ENCODE measurements at places on chromosomes 2 and 18.

- DNase-seq, result no peak
Measured at GRCh38 chr2:165305391-165306096, 66.3 kb downstream of the SCN2A start.

DNA sequence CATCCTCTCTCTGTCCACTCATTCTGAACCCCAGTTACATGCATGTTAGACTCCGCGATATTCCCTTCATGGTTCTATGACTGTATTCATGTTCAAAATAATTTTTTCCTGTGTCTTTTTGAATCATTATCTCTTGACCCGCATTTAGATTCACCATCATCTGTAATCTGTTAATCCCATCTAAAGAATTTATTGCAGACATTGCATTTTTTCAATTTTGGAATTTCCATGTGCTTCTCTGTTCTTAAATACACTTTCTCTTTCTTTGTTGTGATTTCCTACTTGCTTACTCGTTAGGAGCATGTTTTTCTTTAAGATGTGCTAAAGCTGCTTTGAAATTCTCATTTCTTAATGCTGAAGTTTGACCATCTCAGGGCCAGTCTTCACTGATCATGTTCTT lies 122.2 kb downstream of the ATP9B start:
- no peak for DNase-seq

DNA sequence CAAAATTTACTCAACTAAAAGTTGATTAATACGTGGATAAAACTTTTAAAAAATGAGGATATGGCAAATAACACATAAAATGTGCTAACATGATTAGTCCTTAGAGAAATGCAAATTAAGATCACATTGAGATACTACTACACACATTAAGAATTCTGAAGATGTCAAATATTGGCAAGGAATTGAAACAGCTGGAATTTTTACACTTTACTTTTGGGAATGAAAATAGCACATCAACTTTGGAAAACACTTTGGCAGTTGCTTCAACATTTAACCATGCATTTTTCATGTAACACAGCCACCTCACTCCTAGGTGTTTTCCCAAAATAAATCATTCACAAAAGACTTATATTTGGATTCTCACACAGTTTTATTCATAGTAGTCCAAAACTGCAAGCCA lies 687.9 kb upstream of the SETBP1 start:
- no peak for DNase-seq

- no peak for DNase-seq
Measured at GRCh38 chr18:21366896-21367295, 124.9 kb downstream of the GREB1L start.

- DNase-seq, result no peak
Measured at GRCh38 chr2:64423303-64423702, 30.7 kb upstream of the LGALSL start.

GRCh38 chr2:223019390-223019930 lies 32.5 kb upstream of the KCNE4 start:
- no peak for DNase-seq

DNA sequence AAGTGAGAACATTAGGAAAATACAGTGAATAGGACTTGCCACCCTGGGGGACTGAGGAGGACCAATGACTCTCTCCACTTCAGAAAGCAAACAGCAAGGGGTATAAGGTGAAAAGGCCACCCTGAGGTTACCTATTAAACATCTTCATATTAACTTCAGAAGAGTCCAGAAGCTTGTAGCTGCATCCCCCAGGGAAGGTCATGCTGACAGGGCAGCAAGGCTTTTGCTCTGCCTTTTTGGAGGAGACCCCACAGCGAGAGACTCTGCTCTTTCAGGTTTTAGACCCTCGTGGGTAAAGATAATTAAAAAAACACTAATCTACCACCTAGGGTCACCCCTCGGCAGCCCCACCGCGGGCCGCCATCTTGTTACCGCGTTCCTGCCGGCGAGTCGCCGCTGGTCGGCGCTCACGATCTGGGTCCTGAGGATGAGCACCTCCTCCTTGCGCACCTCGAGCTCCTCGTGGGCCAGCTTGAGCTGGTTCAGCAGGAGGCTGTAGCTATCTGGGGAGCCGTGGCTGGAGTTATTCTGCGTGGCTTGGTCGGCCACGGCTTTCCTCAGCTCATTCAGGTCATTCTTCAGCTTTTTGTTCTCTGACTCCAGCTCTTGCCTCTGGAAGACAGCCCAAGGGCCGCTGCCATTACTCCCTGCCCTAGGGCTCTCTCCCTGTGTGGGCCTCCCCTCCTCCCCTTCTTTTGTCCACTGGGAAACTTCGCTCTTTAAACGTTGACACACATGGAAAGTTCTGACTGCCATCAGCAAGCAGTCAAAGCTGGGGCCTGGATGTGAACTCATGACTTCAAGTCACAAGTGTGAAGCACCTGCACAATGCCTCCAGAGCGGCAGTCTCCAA lies 50.7 kb upstream of the ACAA2 start:
- no peak for DNase-seq

DNA sequence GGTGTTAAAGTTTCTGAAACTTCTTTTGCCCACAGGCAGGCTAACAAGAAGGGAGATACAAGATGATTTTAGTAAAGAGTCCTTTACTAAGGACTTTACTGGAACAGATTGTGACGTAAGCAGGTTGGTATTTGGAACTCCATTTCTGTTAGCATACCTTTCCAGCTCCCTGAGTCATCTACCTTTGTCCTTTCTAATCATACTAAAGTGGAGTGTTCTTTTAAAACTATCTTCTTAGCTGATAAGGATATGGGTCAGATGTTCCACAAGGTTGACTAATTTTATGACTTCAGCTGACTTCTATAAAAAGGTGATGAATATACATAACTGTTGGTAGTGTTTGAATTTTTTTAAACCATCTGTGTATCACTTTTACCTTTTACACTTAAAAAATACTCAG lies 21.1 kb downstream of the UGP2 start:
- DNase-seq, result no peak

GRCh38 chr2:95307036-95307435 lies 9.9 kb downstream of the KCNIP3 start:
- DNase-seq, result no peak

- DNase-seq, result no peak
Measured at GRCh38 chr2:176679061-176679669, 409.9 kb downstream of the MTX2 start.

DNA sequence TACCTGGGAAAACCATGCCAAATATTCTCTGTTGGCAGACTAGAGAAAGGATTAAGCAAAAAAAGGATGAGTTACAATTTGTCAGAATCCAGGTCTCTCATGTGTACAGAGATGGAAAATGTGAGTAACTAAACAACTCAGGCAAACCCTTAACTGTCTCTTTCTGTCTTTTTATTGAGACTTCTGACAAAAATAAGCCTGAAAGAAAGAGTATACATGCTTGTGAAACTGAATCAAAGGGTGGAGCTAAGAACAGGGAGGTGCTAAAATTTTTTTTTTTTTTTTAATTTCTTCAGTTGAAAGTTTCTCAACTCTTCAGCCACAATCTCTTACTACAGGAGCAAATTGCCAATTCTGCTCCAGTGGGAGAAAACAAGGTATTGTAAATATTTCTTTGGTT lies at the start of gene SERPINB10:
Gene SERPINB10, plus strand, starts transcription at position 295 of the 400 bp plus-strand sequence. CDS start 7,553 bp downstream, outside the sequence.
- no peak for DNase-seq

DNA sequence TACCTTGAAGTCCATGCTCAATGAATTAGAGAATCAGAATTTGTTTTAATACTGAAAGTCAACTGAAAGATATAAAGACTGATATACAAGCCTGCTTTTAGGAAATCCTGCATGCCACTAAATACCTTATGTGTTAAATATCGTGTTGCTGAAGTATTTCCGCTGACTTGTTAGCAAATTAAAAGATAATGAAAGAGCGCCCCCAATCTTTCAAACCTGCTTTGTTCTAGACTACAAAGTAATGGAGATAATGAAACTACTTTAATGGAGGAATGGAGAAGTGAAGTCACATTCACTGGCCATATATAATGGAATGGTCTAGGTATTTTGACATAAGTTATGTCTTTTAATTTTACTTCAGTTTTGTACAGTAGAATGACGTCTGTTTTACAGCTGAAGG lies 95.7 kb downstream of the ASXL3 start:
- DNase-seq, result no peak

DNA sequence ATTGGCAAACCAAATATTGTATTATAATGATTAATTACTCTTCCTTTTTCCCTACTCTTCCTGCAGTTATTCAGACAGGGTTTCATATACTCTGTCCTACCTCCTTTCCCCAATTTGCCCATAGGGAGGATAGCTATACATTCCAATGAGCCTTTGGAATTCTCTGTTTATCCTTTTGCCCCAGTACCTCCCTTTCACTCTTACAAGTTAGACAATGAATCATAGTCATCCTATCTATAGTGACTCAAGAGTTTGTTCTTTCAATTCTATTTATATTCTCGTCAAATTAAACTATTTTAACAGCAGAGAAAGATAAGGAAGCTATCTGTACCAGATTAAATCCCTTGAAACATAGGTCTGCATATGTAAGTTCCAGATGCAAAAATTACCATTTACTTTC lies 437.5 kb downstream of the NR4A2 start:
- no peak for DNase-seq

DNA sequence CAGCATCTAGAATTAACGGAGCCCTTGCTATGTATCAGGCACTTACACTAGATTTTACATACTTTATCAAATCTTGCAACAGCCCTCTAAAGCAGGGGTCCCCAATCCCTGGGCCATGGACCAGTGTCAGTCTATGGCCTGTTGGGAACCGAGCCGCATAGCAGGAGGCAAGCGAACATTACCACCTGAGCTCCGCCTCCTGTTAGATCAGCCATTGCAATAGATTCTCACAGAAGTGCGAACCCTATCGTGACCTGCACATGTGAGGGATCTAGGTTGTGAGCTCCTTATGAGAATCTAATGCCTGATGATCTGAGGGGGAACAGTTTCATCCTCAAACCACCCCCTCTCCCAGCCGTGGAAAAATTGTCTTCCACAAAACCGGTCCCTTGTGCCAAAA lies 13.4 kb downstream of the DNAJB2 start:
- DNase-seq, result no peak

DNA sequence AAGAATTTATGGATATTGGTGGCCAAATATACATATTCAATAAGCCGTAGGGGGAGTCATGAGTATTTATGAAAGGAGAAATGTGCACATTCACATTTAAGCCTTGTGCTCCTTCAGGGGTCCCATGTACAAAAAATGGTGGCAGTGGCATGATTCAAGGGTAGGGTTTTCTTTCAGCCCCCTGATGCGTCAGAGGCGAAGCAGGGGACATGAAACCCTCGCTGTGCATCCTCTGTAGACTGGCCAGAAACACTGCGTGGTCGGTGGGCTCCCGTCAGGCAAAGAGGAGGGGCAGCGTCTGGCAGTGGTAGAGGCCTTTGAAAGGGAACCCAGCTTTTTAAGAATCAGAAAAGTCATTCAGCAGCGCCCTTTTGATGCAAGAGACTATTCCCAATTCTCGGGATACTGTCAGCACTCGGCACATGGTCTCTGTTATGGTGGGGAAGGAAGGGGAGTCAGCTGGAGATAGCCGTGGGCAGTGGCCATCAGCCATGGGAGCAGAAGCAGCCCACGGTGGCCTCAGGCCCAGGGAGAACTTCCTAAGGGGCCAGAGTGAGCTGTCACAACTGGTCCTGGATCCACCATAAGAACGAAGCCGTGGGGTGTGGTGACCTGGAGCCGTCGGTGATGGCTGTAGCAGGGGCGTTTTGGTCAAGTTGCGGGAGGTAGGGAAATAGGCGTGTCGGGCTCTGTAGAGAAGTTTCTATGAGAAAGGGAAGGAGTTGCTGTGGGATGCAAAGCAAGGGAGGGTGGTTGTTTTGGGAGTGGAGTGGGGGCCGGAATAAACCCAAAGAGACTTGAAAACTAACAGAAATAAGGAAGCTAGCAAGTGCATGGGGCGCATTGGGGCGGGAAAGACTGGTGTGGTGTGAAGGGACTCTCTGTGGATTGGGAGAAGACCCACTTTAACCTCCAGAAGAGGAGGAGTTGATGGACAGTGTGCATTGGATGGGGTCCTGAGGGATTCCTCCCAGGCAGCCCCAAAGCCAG lies 95.6 kb downstream of the SH3BP4 start:
- DNase-seq, result no peak

DNA sequence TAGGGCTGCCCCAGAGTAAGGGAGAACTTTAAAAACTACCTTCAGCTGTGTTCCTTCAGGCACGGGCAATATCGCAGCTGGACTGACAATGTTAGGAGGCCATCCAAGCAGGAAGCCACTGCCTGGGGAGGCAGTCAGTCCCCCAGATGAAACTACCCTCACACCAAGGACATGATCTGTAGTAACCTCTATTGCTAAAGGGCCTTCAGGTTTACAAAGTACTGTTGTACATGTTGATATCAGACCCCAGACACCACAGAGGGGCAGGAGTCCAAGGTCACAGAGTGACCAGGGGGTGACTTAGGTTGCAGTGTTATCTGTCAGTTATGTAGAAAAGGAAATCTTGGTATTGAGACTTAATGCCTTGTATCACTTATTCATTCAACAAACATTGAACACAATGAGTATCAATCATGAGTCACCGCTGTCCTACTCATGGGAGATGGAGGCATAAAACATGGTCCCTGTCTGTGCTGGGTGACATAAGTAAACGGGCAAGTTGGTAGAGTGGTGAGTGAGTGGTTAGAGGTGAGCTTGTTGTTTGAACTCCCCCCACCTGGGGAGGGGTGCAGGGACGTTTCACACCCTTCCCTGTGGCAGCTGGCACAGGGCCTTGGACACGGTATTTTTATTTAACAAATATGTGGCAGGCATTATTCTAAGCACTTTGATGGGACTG lies 7.1 kb downstream of the CABLES1 start:
- DNase-seq, result no peak
